ENCODE measurements at places on chromosomes 2 and 18. TPM values are rescaled to one million over a fixed set of nuclear protein-coding genes. Genes with fewer than 3 reads are reported as not detected.

The EMILIN1 gene
- total RNA-seq, result 5.8 TPM

The KLHL41 gene
- not detected for total RNA-seq

The GPC1 gene
- 210 TPM for total RNA-seq

The CIDEA gene
- total RNA-seq, result 3.0 TPM

The SLC4A3 gene
- total RNA-seq, result 6.5 TPM

The TMEFF2 gene
- 0.19 TPM for total RNA-seq

The SERPINB10 gene
- total RNA-seq, result 0.28 TPM

The SATB2 gene
- total RNA-seq, result 0.28 TPM

The ZNF521 gene
- total RNA-seq, result 0.21 TPM

The WNT6 gene
- not detected for total RNA-seq

The HJURP gene
- total RNA-seq, result 26.2 TPM

The SLC8A1 gene
- 1.1 TPM for total RNA-seq

The IL18RAP gene
- total RNA-seq, result not detected

The CD207 gene
- not detected for total RNA-seq

The CHRND gene
- total RNA-seq, result not detected

The RAB3GAP1 gene
- total RNA-seq, result 28.6 TPM

The TEX261 gene
- 20.3 TPM for total RNA-seq

The HAAO gene
- not detected for total RNA-seq

The SCN7A gene
- not detected for total RNA-seq

The TUBB6 gene
- 493 TPM for total RNA-seq

The EIF2AK3 gene
- 9.7 TPM for total RNA-seq

The SOWAHC gene
- total RNA-seq, result 53.9 TPM

The RASGRP3 gene
- 0.19 TPM for total RNA-seq

The CXCR4 gene
- total RNA-seq, result not detected

The NAT8 gene
- not detected for total RNA-seq

The MRO gene
- total RNA-seq, result not detected

The DSC2 gene
- total RNA-seq, result 116 TPM

The UGT1A7 gene
- total RNA-seq, result 0.37 TPM

The KLHL30 gene
- not detected for total RNA-seq

The STARD6 gene
- total RNA-seq, result 0.51 TPM

The FAM124B gene
- total RNA-seq, result not detected

The TRIM54 gene
- not detected for total RNA-seq

The GCG gene
- total RNA-seq, result not detected

The TNFAIP6 gene
- not detected for total RNA-seq

The C2orf80 gene
- total RNA-seq, result not detected

The ONECUT2 gene
- total RNA-seq, result under 0.01 TPM

The SPP2 gene
- total RNA-seq, result not detected

The HDAC4 gene
- 19.3 TPM for total RNA-seq

The TMEM169 gene
- total RNA-seq, result 3.2 TPM

The ZNF519 gene
- total RNA-seq, result 2.5 TPM

The PROM2 gene
- 53.7 TPM for total RNA-seq

Measured in airway epithelial cell (primary cell).